ENCODE measurements at places on chromosomes 16 and 17.

DNA sequence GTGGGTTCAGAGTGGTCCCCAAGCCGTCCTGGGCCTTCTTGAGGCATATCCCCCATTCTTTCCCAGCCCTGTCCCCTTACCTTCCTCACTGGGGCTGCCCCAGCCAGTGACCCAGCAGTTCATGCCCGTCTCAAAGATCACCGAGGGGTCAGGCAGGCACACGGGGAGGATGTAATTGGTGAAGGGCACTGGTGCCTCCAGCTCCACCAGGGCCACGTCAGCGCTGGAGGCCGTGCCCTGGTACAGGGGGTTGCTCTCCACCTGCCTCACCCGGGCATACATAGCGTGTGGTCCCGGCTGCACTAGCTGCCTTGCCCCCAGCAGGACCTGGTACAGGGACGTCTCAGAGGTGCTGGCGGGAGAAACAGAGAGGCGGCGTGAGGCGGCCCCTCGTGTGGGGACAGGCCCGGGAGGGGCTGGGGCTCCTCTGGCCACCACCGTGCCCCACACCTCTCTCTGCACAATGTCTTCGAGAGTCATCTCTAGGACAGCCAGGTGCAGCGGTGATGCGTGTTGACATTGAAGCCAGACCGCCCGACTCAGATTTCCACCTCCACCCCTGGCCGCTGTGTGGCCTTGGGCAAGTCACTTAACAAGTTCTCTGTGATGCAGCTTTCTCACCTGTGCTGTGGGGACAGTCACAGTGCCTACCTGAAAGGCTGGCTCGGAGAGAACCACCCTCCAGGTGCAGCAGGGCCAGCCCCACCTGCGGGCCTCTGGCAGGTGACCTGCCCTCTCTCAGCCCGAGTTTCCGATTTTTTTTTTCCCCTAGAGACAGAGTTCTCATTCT lies 5.8 kb downstream of the PRSS27 start:
- DNase-seq, result no peak

DNA sequence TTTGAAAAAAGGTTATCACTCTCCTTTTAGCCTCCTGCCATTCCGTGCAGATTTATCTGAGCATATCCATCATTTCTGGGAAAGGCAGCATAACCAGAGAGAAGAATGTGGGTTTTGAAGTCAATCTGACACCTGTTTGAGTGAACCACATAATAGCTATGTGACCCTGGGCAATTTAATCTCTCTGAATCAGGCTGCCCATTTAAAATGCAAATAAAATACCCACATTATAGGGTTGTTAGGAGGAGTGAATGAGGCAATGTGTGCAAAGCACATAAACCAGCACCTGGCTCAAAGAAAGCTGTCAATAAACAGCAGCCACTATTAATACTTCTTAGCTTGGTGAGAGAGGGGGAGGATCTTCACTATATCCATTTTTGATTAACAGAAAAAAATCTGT lies 88.0 kb downstream of the CACNG1 start:
- DNase-seq, result no peak

- no peak for DNase-seq
These were observed 79.7 kb downstream of the SALL1 start for GRCh38 chr16:51071326-51071725.

DNA sequence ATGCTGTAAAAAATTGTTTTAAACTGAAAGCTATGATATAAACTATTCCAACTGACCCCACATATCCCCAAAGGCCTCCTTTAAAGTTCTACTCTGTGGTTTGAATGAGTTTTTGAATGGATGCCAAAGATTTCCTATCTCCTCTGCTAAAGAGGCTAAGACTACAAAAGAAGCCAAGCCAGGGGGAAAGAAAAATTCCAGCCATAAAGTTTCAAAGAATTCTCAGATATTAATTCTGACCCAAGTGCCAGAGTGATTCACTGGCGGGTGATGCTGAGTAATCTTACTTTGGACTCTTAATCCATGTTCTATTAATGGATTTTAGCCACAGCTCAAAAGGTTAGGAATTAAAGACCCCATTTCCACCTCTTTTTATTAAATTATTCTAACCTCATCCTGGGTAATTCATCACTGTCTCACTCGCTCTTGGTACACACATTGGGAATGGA lies 60.7 kb downstream of the HS3ST3A1 start:
- DNase-seq, result peak; percentile 98

DNA sequence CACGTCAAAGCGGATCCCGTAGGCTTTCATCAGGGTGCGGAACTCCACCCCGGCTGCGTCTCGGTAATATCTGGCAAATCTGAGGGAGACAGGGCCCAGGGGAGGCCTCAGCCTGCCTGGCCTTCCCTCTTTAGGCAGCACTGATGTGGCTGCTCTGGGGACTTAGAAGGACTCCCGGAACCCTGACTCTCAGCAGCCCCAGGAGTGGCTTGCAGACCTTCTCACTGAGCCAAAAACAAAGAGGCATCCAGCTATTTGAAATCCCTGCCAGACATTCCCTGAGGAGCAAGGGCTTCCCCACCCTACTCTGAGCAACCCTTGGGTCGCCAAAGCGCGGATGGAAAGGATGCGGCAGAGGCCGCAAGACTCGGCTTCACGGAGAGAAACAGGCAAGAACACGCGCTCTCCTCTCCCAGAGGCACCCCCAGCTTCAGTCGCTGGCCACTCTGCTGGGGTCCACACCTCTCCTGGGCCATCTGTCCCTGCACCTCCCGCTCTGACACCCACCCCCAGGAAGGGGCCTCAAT lies 7.9 kb downstream of the P2RX5 start:
- DNase-seq, result no peak

- DNase-seq, result no peak
These were observed 82.2 kb downstream of the MRM3 start for GRCh38 chr17:864315-864714.

DNA sequence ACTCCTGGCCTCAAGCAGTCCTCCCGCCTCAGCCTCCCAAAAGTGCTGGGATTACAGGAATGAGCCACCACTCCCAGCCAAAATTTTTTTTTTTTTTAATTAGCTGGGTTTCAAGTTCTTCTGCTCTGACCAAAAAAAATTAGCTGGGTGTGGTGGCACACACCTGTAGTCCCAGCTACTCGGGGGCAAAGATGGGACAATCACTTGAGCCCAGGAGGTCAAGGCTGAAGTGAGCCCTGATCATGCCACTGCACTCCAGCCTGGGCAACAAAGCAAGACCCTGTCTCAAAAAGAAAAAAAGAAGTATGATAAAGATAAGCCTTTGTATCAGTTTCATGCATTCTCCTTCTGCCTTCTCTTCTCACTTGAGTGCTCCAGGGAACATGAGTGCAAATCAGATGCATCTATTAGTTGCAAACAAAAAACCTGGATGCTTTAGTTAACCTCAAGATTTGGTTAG lies 1.9 kb downstream of the NQO1 start:
- no peak for DNase-seq

- no peak for DNase-seq
These were observed 16.3 kb downstream of the MAPT start for GRCh38 chr17:45910667-45911066.

DNA sequence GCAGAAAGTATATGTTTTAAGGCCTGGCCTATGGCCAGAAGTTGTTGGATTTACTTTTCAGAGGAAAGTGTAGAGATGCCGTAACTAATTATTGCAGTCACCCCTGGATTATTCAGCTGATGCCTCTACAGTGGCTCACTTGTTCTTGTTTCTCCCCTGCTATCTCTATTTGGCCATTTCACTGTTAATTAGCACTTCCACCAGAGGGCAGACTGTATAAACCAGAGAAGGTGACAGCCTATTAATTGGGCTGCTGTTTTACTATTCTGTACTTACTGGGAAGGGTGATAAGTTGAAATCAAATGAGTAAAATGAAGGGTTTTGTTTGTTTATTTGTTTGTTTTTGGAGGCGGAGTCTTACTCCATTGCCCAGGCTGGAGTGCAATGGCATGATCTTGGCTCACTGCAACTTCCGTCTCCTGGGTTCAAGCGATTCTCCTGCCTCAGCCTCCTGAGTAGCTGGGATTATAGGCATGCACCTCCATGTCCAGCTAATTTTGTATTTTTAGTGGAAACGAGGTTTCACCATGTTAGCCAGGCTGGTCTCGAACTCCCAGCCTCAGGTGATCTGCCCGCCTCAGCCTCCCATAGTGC lies 66.0 kb downstream of the CDK12 start:
- DNase-seq, result no peak

DNA sequence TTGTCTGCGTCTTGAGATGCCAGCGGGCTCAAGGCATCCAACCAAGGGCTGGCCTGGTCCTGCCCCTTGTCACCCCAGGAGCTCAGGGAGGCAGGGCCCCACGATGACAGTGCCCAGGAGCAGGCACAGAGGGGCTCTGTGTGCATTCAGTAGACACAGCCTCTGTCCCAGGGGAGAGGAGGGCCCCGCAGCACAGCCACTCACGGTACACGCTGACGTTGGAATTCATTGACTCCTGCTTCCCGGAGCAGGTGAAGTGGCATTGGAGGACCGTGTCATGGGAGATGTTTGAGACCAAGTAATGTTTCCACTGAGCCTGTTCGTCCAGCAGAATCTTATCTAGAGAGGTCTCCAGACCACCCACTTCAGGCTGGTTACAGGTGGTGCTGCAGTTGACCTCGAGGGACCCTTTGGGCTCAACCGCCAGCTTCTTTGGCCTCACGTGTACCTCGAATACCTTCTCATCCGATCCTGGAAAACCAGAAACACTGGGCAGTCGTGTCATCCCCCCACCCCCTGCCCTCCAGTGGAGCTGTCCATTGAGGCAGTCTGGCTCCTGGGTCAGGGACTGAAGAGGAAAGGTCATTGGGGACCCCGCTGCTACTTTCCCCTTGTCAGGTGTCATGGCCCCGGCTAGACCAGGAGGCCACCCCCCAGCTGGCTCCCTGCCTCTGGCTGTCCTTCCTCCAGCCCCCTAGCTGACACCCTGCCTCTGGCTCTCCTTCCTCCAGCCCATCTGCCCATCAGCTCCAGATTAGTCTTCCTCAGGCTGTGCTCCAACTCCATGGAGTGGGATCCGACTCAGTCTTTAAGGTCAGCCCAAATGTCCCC lies 7.0 kb downstream of the PRR29 start:
- DNase-seq, result no peak

DNA sequence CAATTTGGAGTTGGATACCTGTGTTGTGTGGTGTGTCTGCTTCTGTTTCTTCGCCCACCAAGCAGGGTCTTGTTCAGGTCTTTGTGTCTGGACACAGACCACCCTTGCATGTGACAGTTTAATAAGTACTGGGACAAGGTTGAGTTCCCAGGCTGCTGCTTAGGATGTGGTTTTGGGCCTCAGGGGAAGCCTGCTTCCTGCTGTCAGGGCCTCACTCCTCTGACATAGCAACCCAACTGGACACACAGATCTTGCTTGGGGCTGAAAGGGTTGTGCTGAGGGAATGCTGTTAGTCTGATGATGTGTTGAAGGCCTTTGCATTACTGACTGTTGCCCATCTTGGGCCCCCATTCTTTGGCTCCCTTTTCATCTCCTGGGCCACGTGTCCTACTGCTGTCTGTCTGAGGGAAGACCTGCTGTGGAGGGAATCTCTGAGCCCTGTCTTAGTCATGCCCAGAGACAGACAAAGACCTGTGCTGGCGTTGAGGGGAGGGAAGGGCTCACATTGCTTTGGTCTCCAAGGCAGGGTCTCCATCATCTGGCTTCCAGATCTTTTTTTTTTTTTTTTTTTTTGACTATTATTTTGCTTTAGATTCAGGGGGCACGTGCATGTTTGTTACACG lies 4.7 kb upstream of the TGFB1I1 start:
- DNase-seq, result no peak

GRCh38 chr17:35743626-35744328 lies 9.3 kb downstream of the GAS2L2 start:
- no peak for DNase-seq

DNA sequence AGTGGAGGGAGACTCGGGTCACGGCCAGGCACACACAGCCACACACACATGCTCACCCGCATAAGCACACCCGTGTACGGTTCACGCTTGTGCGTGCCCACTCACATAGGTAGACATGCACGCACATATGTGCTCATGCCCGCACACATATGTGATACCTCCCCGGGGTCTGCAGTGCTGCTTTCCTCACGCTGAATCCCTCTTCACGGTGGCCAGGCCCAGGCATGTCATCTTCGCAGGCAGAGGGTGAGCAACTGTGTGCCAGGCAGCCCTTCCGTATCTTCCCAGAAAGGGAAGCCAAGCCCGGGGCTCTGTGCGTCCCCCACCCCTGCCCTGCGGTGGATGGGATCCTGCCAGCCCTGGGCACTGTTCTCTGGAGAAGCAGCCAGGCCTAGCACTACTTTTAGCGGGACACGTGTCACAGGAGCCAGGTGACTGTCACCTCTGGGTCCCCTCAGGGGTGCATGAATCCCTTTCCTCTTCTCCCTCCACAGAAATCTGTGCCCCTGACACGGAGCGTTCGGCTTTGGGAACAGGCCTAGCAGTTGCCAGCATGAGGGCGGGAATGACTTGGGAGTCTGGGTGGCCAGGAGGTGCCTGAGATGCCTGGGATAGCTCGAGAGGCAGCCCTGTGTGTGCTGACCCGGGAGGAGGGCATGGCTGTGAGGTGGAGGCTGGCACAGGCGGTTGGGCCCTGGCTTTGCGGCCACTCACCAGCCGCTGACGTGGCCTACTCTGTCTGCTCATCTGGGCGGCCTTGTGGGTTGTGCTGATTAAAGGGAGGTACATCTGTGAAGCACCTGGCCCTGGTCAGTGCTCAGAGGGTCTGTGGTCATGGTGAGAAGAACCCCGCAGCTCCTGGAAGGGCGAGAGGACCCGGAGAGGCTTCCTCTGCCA lies 47.5 kb downstream of the BAIAP2 start:
- no peak for DNase-seq

DNA sequence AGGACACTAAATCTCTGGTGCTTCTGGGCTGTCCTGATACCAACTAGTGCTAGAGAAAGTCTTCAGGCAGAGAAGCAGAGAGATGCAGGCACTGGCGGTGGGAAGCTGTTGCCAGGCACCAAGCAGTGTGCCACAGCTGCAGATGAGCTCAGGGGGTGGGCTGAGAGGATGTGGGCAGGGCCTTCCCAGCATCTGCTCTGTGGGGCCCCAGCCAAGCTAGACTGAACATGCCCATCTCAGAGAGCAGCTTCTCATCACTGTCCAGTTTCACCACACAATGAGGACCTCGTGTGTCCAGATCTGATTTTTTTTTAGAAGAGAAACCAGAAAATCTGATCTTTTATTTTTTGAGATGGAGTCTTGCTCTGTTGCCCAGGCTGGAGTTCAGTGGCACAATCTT lies 17.1 kb downstream of the PSKH1 start:
- no peak for DNase-seq

DNA sequence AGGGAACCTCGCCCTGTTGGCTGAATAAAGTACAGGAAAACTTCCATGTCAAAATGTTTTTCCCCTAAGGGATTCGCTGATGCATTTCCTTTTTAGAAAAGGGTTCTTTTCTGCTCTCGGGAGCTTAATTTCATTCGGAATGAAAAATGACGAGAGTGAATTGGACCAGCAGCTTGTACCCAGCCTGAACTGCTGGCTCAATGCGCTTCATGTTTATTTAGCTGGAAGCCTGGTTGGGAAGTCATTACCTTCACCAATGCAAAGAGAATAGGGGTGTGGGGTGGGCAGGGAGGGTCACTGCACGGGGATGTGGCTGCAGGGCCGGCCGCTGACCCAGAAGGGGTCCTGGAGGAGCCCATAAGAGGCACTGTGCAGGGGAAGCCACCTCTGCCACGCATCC lies 207.7 kb downstream of the ENGASE start:
- DNase-seq, result no peak

- DNase-seq, result no peak
These were observed 33.7 kb upstream of the AXIN2 start for GRCh38 chr17:65595071-65595656.

All from astrocyte (in vitro differentiated cells and primary cell).